ENCODE measurements at places on chromosomes 2 and 18.

DNA sequence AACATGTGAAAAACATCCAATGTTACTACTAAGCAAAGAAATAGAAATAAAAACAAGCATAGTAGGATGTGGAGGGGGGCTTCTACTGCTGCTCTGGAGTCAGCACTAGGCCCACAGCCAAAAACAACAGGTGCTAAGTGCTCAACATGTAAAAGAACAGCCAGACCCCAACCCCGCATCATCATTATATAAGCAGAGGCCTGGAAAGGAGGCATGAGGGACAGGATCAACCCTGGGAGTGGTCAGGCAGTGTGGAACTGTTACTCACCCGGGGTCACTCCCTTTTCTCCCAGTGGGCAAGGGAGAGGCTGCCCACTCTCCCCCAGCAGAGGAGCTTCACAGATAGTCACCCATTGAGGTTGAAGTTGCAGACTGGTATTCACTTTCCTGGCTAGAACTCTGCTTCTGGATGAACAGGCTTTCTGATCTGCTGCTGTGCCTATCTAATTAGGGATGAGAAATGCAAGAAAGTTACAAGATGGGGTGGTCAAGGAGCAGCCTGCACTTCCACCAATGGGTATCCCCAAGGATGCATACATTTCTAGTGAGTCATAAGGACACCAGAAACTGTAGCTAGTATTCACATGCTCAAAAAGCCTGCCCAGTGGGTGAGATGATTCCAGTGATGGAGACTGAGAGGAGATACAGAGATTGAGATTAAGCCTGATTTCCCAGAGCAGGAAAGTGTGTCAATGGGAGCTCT, 480.1 kb upstream of the TCF4 start:
- no peak for DNase-seq

- DNase-seq: no peak
Observed at GRCh38 chr2:46574457-46575355, 95.3 kb downstream of the TMEM247 start.

DNA sequence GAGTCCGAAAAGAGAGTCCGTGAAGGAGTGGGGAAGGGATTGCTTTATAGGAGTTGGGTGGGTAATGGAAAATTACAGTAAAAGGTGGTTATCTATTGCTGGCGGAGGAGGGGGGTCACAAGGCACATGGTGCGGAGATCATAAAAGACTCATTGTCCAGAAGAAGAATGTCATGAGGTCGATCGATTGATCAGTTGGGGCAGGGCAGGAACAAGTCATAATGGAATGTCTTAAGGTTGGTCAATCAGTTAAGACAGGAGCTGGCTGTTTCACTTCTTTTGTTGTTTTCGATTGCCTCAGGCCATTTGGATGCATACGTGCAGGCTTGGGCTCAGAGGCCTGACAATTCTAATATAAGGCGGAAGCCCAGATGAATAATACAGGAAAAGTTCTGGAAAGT, 473.0 kb upstream of the TNP1 start:
- no peak for DNase-seq

- DNase-seq: no peak
Observed at GRCh38 chr2:102004581-102004980, 12.8 kb downstream of the IL1R2 start.
